ENCODE measurements at places on chromosomes 4 and X. TPM values are rescaled to one million over a fixed set of nuclear protein-coding genes. Genes with fewer than 3 reads are reported as not detected.

The KDR gene
- not detected for polyA plus RNA-seq

The FAAH2 gene
- not detected for polyA plus RNA-seq

The SH2D1A gene
- 0.24 TPM for polyA plus RNA-seq

DNA sequence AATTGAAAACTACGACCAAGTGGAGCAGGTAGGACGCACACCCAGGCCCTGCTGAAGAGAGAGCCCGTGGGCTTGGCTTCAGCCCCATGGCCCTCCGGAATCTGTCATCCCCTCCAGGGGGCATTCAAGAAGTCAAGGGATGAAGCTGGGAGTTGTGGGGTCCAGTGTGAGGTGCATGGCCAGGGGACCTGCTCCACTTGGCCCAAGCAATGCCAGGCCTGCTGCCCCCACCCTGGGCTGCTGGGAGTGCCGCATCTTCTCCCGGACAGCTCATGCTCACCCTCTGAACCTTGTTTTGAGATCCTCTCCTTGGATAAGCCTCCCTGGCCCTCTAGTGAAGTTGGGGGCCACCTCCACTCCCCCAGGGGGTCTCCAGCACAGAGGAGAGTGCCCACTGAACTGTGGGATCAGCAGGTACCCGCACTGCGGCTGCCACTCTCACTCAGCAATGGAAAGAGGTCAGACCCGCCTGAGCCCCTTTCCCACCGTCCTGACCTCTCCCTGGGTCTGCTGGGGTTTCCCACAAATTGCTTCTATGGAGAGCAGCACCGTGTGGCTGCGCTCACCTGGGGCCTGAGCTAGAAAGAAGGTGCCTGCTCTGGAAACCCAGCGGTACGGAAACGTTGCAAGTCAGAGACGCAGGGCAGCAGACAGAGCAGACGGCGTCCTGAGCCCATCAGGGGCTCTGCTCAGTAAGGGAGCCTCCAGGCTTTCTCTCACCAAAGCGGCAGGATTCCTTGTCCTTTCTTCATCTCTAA lies 5.0 kb upstream of the ABLIM2 start:
- no peaks in the 10 kb centered on the region for H3K27me3 ChIP-seq
- DNase-seq: no peak
- H3K36me3 ChIP-seq: no peaks in the 10 kb centered on the region
- no peak overlapping the region for H3K4me3 ChIP-seq
- H3K4me1 ChIP-seq: peaks cover 56% of the 10 kb centered on the region
- H3K27ac ChIP-seq: peak overlapping the region; percentile 76

- H3K27me3 ChIP-seq: no peaks in the 10 kb centered on the region
- H3K4me3 ChIP-seq: no peak overlapping the region
- no peaks in the 10 kb centered on the region for H3K36me3 ChIP-seq
- no peak for DNase-seq
Observed at GRCh38 chrX:139094671-139095592, 383.4 kb upstream of the FGF13 start.

GRCh38 chr4:4787421-4787820 lies 72.0 kb upstream of the MSX1 start:
- H3K27me3 ChIP-seq: no peaks in the 10 kb centered on the region
- peaks cover 14% of the 10 kb centered on the region for H3K4me1 ChIP-seq
- no peak overlapping the region for H3K4me3 ChIP-seq
- no peak for DNase-seq

The XAGE2 gene
- polyA plus RNA-seq: not detected

DNA sequence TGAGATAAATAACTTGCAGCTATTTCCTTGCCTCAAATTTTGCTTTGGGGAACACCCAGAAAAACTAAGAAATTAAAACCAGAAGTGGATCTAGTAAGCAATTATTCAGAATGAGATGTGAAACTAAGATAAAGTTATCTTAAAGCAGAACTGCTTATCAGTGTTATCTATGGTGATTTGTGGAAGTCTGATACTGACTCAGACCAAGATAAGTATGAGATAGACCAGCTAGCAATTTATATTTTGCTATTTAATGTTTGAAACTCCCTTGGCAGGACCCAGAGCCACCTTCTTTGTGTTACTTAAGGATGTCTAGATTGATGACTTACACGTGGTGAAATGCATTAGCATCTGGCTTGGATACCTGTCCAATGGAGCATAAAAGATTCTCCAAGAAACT lies 368.1 kb downstream of the EPHA5 start:
- no peak for DNase-seq
- H3K27me3 ChIP-seq: no peaks in the 10 kb centered on the region
- no peaks in the 10 kb centered on the region for H3K36me3 ChIP-seq

GRCh38 chr4:139282065-139282720 lies 2.2 kb upstream of the MGARP start:
- peaks cover 31% of the 10 kb centered on the region for H3K27me3 ChIP-seq
- no peak for DNase-seq
- peaks cover 13% of the 10 kb centered on the region for H3K4me1 ChIP-seq
- no peak overlapping the region for H3K4me3 ChIP-seq
- peaks cover 14% of the 10 kb centered on the region for H3K36me3 ChIP-seq
- no peak overlapping the region for H3K27ac ChIP-seq

The PABPC5 gene
- not detected for polyA plus RNA-seq

DNA sequence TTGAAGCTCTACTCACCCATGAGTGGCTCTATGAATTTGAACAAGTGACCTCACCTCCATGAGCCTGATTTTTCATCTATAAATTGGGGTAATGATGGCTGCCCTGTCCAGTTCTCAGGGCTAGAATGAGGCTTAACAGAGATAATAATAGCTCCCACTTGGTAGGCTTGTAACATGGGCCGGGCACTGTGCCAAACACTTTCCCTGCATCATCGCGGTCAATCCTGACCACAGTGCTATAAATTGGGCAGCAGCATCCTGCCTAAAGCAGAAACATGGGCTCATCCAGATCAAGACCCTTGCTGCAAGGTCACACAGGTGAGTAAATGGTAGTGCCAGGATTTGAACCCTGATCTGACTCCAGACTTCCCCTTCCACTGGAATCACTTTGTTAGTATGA lies 12.8 kb downstream of the APLN start:
- H3K4me1 ChIP-seq: peaks cover 8% of the 10 kb centered on the region
- no peak overlapping the region for H3K4me3 ChIP-seq
- no peaks in the 10 kb centered on the region for H3K36me3 ChIP-seq

The POU4F2 gene
- not detected for polyA plus RNA-seq

The HS3ST1 gene
- polyA plus RNA-seq: 20.6 TPM

DNA sequence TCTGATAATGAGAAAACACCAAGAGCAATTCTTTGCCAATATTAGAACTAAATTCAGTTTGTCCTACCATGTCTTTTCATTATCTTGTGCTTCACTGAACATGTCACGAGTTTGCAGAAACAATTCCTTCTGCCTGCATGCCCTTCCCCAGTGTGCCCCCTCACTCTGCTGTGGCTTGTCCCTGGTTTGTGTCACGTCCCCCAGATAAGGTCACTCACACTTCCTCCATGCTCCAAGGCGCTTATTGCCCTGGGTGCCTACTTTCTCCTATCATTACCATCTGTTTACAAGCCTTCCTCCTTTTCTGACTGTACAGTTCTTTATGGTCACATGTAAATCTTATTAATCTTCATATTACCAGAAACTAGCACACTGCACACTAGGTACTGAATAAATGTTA lies 394.1 kb downstream of the KCNIP4 start:
- no peak overlapping the region for H3K27ac ChIP-seq
- H3K4me1 ChIP-seq: no peaks in the 10 kb centered on the region
- no peaks in the 10 kb centered on the region for H3K27me3 ChIP-seq
- no peak for DNase-seq
- no peak overlapping the region for H3K4me3 ChIP-seq
- H3K36me3 ChIP-seq: no peaks in the 10 kb centered on the region

DNA sequence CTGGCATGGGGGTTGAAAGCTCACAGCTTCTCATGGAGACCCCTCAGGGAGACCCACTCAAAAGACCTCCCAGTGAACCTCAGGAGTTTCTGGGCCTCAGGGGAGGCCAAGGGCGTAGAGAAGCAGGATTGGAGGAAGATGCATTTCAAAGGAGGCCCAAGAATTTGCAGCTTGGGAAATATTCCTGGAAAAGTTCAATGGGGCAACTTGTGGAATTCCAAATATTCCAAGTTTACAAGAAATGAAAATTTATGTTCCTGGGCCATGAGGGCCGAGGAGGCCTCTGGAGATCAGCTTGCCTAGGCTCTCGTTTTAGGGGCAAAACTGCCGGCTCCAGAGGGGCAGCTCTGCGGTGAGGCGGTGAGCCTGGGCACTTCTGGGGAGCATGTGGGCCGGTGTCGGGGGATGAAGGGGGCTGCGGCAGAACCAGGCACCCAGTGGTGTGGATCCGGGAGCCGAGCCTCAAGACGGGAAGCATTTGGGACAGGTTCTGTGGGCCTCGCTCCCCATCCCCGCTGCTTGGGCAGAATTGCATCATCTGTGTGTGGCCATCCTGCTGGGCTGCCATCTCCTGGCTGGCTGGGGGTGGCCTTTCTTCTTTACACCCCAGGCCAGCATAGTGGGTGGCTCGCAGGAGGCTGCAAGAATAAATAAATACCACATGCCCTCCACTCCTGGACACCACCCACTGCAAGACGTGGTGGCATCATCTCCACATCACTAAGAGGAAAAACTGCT lies 54.6 kb upstream of the GPR78 start:
- peaks cover 8% of the 10 kb centered on the region for H3K27me3 ChIP-seq
- no peak overlapping the region for H3K4me3 ChIP-seq
- H3K36me3 ChIP-seq: no peaks in the 10 kb centered on the region
- no peak for DNase-seq

DNA sequence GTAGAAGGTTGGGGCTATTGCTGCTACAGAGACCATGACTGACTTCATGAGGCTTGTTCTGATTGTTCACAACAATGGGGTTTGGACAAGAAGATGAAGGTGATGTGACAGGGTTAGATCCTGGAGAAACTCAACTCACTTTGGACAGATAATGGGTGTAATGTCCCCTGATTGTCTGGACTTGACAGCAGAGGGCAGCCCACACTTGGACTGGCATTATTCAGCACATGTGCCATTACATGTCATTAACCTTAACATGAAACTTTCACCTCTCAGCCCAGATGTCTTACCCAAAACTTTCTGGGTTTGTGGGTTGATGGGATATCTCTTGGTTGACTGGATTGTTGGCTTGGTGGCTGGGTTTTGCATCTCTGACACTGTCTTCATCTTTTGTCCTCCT lies 101.5 kb downstream of the MXRA5 start:
- no peak for DNase-seq
- H3K4me1 ChIP-seq: no peaks in the 10 kb centered on the region
- H3K27me3 ChIP-seq: no peaks in the 10 kb centered on the region
- H3K36me3 ChIP-seq: no peaks in the 10 kb centered on the region
- no peak overlapping the region for H3K4me3 ChIP-seq

GRCh38 chr4:89447543-89447942 lies 139.9 kb upstream of the GPRIN3 start:
- no peak overlapping the region for H3K27ac ChIP-seq
- H3K36me3 ChIP-seq: peaks cover 7% of the 10 kb centered on the region
- peaks cover 5% of the 10 kb centered on the region for H3K27me3 ChIP-seq
- no peak for DNase-seq
- no peak overlapping the region for H3K4me3 ChIP-seq

Data from naive B cell (primary cell).